Stimulated activated CD8-positive, alpha-beta memory T cell treated with anti-CD3 and anti-CD28 coated beads, Interleukin-7, amount 100 ng/mL, for 24 hours (primary cell): ENCODE measurements at places on chromosomes 16 and 17.

GRCh38 chr16:66695935-66696668 lies 441 bp downstream of the CMTM4 start:
- DNase-seq = no peak

GRCh38 chr16:89736554-89736953 lies 15.2 kb downstream of the ZNF276 start:
- no peak for DNase-seq

GRCh38 chr16:58236231-58236690 lies 38.4 kb upstream of the CSNK2A2 start:
- peak; percentile 37 for DNase-seq

DNA sequence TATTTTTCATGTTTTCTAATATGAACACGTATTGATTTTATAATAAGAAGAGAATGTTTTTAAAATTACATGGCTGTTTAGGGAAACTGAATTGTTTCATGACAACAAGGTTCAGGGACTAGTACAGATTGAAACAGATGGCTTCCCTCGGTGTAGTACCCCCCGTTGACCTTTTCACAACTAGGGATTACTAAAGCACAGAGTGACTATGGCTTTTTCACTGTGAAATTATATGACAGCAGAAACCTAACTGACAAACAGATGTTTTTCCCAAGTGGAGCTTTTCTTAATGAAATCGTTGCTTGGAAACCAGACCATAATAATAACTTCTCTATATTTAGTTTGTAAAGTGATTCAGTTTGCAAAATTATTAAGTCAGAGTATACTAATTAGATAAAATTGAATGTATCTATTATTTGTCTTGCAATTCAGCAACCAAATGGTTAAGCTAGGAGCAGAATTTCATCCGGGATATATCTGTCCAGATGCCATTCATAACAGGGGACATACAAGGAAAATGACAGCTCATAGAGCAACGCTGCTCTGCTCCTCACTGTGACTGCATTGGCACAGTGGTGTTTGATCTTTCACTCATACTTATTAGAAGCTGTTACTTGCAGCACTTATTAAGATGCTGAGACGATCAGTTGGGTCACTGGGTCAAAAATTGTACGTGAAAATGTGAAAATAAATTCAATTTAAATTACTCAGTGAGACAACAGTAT lies 111.7 kb downstream of the TANGO6 start:
- DNase-seq = no peak

GRCh38 chr16:61590577-61590976 lies 445.7 kb downstream of the CDH8 start:
- DNase-seq = no peak

- DNase-seq = no peak
Observed at GRCh38 chr17:42325026-42325425, 36.7 kb downstream of the STAT5A start.

DNA sequence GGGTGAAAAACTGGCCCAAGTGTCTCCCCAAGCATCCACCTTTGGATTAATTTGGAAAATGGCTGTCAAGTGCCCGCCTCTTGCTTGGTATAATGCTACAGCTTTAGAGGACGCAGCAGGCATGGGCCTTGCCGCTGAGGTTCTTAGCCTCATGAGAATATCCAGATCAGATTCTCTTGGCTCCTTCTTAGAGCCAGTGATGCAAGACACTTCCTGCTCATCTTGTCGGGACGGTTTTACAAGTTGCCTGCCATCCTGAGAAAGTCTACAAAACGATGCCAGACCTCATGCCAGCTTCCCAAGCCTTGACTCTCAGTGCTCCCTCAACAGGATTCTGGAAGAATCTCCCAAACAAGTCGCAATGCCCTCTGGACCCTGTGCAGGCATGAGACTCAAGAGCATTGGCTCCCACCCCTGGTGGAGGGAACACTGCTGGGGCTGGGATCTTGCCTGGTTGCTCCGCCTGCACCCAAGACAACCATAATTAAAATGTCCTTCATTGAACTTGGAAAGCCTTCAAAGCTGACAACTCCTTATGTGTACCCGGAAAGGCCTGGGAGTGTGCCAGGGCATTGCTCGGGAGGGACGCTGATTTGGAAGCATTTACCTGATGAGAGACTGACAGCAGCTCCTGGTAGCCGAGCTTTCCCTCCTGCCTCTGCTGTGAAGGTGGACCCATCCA lies 25.8 kb upstream of the STH start:
- no peak for DNase-seq

- no peak for DNase-seq
Observed at GRCh38 chr16:87126403-87127025, 190.7 kb downstream of the C16orf95 start.

DNA sequence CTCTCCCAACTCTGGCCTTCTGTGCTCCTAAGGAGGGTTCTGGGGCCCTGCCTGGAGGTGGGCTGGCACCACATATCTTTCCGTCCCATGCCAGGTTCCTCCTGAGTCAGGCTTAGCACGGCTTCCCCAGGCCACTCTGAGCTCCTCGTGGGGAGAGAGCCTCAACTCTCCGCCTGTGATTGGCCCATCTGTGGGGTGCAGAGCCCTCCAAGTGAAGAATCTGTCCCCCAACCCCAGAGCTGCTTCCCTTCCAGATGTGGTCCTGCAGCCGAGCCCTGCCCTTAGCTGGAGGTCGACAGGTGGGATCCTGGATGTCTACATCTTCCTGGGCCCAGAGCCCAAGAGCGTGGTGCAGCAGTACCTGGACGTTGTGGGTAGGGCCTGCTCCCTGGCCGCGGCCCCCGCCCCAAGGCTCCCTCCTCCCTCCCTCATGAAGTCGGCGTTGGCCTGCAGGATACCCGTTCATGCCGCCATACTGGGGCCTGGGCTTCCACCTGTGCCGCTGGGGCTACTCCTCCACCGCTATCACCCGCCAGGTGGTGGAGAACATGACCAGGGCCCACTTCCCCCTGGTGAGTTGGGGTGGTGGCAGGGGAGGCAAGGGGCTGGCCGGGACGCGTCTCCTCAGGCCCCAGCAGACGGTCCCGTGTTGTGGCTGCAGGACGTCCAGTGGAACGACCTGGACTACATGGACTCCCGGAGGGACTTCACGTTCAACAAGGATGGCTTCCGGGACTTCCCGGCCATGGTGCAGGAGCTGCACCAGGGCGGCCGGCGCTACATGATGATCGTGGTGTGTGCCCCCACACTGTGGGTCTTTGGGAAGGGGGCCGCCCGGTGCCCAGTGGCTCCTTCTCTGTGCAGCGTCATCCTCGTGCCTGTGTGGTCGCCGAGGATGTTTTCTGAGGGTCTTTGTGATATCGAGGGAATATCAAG lies 6.9 kb downstream of the GAA start:
- DNase-seq = no peak

DNA sequence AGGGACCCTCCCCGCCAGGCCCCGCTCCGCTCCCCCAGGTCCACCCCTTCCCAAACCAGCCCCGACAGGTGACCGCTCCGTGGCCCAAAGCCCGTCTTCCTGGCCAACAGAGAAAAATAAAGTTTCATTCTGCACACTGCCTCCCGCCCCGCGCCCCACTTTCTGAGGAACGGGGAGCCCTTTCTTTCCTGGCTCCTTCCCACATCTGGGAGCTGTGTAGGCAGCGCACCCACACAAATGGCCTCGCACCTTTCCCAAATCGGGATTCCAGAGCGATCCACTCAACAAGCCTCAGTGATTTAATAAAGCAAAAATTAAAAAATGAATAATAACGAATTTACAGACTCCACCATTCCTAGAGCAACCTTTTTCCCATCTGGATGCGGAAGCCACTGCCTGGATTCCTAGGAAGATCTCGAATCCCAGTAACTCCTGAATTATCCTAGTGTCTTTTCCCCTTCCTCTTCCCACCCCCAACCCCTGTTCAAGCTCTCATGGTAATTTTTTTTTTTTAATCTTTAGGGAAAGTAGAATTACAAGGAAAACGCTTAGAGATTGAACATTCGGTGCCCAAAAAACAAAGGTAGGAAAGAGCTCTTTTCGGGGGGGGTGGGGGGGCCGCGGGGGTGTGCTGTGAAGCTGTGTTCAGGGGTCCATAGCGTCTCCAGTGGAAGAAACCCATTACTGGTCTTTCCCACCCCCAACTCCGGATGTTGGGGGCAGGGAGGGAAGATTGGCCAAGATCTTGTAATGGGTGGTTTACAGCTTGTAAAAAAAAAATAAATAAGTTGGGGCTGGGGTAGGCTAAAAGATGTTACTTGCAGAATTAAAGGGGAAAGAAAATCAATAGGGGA lies 1.6 kb downstream of the IGF2BP1 start:
- no peak for DNase-seq

GRCh38 chr16:70598937-70599503 lies 47.3 kb upstream of the IL34 start:
- no peak for DNase-seq

DNA sequence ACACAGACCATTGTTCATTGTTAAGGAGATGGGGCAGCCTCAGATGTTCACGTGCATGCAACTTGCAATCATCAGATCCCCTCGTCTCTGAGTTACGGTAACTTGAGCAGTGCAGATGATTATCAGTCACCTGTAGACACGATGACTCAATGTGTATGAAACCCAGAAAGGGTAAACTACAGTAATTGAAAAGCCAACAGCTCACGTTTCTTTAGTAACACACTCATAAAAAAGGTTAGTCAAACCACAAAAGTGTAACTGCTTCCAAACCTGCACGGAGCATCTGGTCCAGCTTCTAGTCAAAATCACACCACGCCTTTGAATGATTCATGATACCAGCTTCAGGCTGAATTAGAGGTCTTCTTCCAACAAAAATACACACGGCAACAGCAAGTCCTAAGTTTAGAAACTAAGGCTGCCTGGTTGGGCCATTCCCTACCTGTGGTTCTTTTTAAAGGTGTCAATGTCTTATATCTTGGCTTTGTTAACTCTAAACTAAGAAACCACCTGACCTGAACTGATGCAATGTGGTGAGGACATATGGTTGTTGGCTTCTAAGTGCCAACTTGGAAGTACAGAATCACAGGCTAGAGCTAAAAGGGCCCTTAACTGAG lies 32.3 kb downstream of the GRB7 start:
- DNase-seq = no peak
